ENCODE measurements at places on chromosomes 5 and 9.

- no peak for DNase-seq
Measured at GRCh38 chr9:4937446-4937845, 47.6 kb upstream of the JAK2 start.

GRCh38 chr5:36660397-36661049, 54.1 kb downstream of the SLC1A3 start:
- DNase-seq: no peak

DNA sequence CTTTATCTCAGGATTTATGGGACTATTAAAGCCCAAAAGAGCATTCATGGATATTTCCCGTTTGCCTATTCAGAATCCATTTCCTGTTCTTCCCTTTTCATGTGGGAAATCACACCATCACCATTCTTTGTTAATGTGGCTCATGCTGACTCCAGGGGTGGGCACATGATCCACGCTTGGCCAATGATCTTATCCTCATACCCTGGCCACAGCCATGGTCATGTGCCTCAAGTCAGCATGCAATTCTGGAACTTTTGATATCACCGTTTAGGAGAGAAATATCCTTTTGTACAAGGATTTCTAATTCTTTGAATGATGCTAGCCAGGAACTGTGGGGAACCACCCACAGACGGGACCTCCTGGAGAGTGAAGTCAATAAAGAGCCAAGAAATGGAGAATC, 272.2 kb downstream of the PRELID2 start:
- DNase-seq: no peak

- no peak for DNase-seq
Measured at GRCh38 chr9:130458027-130458803, 13.5 kb downstream of the ASS1 start.

DNA sequence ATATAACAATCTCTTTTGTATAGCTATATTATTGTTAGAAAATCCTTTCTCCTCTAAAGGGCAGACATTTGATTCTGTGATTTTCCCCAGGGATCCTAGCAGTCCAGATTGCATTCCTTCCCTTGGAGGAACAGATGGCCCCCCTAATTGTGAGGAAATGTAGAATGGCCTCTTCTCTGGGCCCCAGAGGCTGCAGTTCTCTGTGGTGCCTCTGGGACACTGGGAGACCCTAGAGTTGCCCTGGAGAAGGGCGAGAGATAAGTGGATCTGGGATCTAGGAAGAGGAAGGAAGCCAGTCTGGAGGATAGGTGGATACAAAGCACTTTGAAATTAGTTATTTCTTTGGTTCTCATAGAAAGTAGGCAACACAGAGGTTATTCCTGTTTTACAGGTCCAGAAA, 1.9 kb upstream of the HINT2 start:
- DNase-seq: no peak

- DNase-seq: no peak
Measured at GRCh38 chr5:112971276-112971675, 5.3 kb upstream of the DCP2 start.

DNA sequence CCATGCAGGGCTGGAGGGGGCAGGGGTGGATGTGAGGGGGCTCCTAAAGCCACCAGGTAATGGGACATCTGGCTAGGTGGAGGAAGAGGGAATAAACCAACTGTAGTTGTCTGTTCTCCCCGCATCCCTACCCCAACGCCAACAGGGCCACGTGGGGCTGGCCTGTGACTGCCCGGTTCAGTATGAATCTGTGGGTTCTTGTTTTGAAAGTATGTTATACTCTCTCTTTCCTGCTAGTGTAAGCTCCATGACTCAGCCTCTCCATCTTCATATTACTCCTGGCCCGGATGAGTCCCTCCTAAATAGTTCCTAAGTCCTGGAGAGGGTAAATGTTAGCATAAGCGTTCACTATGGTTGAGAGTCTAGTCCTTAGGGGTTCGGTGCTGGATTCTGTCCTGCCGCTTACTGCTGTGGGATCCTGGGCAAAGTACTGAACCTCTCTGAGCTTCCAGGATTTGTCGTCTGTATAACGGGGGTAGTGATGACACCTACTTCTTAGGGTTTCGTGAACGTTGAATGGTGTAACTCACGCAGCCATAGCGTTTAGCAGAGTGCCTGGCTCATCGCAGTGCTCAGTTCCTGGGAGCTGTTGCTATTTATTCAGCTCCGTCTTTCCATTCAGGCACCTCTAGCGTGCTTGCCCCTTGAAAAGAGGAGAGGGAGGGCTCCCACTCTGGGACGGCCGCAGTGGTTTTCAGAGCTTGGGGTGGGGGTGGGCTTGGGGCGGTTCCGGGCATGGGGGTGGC, 28.8 kb downstream of the LHX2 start:
- no peak for DNase-seq

GRCh38 chr9:37906312-37907239, 2.6 kb upstream of the SLC25A51 start:
- DNase-seq: no peak

GRCh38 chr9:37026113-37026930, 7.7 kb downstream of the PAX5 start:
- DNase-seq: no peak

- peak; percentile 40 for DNase-seq
Measured at GRCh38 chr9:38445154-38446043, 21.1 kb upstream of the IGFBPL1 start.

- DNase-seq: no peak
Measured at GRCh38 chr5:150389531-150390266, 23.0 kb downstream of the CD74 start.

DNA sequence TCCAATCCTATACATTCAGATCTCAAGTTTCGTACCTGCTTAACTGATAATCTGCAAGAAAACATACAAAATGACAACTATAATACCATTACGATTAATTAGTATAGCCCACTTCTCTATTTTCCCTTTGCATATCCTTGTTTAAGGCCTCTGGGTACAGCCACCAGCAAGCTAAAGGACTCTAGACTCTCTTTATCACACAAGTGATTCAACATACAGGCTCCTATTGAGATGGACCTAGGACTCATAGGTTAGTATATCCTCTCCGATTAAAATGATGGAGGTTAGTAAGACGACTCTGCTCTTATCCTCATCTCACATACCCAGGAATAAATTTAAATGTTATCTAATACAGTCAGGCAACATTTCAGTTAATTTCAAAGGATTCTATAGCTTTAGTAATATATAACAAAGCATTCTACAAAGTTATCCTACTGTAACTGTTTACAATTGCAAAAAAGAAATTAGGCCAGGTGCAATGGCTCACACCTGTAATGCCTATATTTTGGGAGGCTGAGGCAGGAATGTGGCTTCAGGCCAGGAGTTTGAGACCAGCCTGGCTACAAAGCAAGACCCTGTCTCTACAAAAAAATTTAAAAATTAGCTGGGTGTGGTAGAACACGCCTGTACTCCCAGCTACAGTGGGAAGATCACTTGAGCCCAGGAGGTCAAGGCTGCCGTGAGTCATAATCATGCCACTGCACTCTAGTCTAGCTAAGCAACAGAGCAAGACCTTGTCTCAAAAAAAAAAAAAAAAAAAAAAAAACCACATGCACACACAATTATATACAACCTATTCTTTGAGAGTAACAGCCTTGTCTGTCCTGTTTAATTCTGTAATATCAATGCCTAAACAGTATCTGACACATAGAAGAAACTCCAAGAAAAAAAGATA, 15.4 kb downstream of the HAUS6 start:
- no peak for DNase-seq

DNA sequence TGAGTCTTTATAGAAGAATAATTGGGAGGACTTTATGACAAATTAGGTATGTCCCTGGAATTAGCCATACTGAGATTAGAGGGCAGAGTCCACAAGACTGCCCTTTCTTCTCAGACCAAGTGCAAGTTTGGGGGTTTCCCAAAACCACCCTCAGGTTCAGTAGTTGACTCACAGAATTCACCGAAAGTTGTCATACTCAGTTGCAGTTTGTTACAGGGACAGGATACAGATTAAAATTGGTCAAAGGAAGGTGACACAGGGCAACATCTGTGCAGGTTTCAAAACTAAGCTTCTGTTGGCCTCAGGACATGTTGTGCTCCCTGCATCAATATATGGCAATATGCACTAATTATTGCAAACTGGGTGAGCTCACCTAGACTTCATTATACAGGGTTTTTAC, 3.8 kb downstream of the RANBP17 start:
- DNase-seq: peak; percentile 15

DNA sequence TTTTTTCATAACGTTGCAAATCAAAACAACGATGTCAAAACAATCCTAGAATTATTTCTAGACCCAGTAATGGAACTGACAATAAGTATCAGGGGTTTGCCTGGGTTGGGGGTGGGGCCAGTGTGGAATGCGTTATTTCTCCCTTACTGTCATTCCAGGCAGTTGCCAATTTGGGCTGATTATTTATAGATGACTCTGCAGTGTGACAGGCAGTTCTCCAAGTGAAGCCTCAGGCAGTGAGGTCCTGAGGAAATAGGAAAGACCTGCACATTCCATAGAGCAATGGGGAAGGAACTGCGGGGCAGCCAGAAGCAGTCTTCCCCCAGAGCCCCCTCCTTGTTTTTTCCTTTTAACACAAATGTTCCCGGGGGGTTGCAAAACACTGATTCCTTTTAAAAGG, 179.0 kb downstream of the YTHDC2 start:
- DNase-seq: no peak

GRCh38 chr9:563200-563599, 278.3 kb upstream of the DMRT1 start:
- DNase-seq: no peak

DNA sequence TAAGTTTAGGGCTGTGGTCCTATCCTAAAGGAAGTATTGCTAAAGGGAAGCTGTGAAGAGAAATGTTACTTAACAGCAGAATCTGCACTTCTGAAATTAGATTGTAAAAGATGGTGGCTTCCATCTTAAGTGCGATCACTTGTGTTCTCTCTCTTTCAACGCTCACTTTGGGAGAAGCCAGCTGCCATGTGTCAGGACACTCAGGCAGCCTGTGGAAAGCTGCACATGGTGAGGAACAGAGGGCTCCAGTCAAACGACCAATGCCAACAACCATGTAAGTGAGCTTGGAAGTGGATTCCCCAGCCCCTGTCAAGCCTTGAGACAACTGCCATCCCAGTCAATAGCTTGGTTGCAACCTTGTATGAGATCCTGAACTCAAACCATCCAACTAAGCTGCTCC, 51.7 kb upstream of the GLRX start:
- DNase-seq: no peak
